ENCODE measurements at places on chromosomes 5 and 9.

- no peak for DNase-seq
These were observed 25.9 kb upstream of the CACNA1B start for GRCh38 chr9:137851516-137852267.

GRCh38 chr9:117409321-117409720 lies 5.5 kb downstream of the ASTN2 start:
- DNase-seq, result no peak

DNA sequence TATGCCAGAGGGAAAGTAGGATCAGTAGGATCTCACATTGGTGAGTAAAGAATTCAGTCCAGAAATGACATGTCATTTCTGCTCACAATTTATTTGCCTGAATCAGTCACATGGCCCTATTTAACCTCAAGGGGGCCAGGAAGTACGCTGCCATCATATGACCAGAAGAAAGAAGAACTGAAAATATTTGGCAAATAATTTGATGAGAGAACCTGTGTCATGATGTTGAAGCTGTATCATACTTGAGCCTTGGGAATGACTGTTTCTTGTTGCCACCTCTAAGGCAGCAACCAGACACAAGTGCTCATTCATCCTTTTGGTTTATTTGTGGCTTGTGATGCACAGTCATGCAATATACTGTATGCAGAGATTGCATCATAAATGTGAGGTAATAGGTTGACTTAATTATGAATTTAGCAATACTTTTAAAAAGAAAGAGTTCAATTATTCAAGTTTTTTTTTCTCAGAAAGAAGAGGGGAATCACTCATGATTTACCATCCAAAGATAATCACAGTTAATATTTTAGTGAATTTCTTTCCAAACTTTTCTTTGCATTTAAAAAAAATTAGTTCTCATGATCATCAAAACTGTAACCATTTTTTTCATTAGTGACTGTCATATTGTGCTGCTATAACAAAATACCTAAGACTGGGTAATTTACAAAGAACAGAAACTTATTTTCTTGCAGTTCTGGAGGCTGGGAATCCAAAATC lies 8.2 kb upstream of the ZFYVE16 start:
- DNase-seq, result no peak

GRCh38 chr5:40799258-40799657 lies 1.1 kb upstream of the PRKAA1 start:
- DNase-seq, result no peak

DNA sequence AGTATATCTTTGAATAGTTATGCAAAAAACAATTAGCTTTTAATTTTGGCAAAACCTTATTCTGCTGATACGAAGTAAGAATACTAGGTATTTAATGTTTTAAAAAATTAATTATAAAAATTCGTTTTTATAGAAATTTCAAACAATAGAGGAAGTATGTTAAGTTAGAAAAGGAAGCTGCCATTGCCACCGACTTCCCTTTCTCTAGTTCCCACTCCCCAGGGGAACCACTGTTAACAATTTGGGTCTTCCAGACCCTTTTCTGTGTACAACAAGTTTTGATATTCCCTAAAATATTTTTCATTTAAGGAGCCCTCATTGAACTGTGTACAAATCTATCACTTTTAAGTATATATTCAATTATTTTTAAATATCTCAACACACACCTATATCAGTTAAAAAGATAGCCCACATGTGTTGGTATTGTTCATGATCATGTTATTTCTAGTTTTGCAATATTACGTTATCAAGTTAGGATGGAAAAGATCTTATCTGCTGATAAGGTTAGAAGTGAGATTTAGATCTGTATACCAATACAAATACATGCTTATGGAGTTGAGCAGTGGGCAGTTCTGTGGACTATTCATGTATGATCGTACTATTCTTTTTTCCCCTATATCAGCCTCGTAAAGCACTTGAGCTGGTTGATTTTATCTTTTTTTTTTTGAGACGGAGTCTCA lies 25.9 kb downstream of the NDFIP1 start:
- no peak for DNase-seq

DNA sequence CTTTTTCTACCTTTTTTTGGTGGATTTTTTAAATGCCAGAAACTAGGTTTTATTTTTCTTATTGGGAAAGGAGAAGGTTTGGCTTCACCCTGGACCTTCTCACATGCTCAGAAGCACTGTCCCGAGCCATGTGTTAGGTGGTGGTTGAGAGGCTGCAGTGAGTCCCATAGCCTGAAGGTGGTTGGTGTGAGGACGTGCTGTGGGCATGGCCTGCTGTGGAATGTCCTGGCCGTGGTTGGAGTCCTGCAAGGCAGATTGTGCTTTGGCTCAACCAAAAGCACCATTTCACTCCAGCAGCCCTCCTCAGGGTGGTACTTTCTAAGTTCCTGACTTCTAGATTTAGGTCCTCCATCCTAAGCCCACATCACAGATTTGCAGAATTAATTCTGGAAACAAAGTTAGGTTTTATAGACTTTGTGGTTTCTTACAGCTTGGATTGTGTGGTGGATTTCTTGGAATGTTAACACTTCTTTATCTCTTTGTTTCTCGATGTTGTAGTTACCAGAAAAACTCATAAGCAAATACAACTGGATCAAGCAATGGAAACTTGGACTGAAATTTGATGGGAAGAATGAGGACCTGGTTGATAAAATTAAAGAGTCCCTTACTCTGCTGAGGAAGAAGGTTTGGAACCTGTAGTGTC lies 22.6 kb downstream of the OTULIN start:
- DNase-seq, result no peak

GRCh38 chr5:448061-448765 lies 5.2 kb downstream of the EXOC3 start:
- no peak for DNase-seq

- no peak for DNase-seq
These were observed 179.4 kb downstream of the PPP2R2B start for GRCh38 chr5:146699138-146699537.

All from dermis blood vessel endothelial cell (primary cell).